ENCODE measurements at places on chromosomes 1 and 21. TPM values are rescaled to one million over a fixed set of nuclear protein-coding genes. Genes with fewer than 3 reads are reported as not detected.

DNA sequence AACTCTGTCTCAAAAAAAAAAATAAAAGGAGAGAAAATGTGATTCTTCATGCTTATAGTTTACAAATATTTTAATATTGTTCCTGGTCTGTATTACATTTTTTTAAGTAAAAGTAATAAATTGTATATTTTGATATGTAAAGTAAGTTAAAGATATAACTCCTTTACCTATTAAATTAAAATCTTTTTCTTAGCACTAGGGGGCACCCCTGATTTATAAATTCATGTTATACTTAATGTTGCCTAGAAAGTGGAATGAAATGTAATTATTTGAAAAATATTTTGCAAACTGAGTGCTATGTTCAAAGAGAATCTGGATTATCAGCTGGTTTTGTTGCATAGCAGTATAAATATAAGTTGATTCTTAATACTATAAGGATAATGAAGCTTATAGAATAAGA, 49.2 kb downstream of the RALGPS2 start:
- DNase-seq: no peak

GRCh38 chr1:8462371-8462892, 144.5 kb downstream of the SLC45A1 start:
- no peak for DNase-seq

DNA sequence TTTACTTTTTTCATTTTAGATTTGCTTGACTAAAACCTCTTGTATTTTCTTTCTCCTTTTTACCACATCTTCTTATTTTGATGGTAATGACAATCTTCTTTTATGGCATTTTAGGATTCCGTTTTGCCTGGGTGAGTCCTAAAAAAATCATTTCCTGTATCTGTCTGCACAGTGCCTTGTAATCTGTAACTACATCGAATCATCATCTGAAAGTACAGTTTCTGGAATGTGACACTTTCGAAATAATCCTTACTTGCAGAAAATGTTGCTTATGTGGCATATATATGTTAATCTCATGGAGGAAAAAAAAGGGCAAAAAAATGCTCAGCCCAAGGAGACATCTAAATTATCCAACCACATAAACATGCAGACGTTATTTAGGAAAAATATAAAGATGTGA, 29.0 kb downstream of the GREM2 start:
- DNase-seq: no peak

GRCh38 chr1:23422241-23422877, 2.2 kb downstream of the TCEA3 start:
- DNase-seq: peak; percentile 62

DNA sequence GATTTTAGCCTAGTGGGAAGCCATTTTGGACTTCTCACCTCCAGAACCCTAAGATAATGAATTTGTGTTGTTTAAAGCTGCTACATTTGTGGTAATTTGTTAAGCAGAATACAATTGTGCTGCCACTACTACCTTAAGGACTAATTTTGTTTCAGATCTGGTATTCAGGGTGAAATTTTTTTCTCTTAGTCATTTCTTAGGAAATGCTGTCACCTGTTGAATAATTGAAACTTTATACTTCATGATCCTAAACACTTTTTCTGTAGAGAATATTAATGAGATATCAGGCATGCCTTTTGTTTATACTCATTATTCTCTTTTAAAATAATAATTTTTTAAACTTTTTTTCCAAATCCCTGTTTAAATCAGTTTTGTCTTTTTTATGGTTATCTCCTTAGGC, 246.8 kb downstream of the TGFB2 start:
- DNase-seq: no peak

MYBPH gene
- not detected for total RNA-seq

DNA sequence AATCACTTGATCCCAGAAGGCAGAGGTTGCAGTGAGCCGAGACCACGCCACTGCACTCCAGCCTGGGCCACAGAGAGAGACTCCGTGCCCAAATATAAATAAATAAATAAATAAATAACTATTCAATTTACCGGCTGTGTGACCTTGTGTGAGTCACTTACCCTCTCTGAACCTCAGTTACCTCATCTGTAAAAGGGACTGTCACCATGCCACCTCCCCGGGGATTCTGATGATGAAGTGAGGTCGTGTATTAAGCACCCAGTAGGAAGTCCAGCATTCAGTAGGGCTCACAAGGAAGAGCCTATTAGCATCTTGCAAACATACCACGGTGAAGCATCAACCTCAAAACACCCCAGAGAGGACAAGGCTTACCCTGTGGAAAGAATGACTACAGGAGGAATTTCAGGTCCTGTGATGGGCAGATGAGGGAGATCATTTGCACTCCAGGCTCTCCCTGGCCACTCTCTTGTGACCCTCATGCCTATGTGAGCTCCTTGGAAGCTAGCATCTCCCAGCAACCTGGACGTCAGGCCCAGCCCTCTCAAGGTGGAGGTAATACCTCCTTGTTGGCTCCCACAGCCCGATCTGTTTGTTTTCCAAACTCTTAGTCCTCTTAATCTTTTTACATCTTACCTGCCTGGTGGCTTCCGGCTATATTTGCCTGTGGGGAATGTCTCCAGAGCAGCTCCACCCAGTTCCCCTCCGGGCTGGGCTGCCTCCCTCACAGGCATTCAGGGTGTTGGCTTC, 7.6 kb upstream of the C1QA start:
- DNase-seq: no peak

- DNase-seq: no peak
These were observed 31.4 kb downstream of the RHBG start for GRCh38 chr1:156400191-156400935.

GRCh38 chr21:31557421-31558188, 101.9 kb upstream of the SOD1 start:
- DNase-seq: no peak

DNA sequence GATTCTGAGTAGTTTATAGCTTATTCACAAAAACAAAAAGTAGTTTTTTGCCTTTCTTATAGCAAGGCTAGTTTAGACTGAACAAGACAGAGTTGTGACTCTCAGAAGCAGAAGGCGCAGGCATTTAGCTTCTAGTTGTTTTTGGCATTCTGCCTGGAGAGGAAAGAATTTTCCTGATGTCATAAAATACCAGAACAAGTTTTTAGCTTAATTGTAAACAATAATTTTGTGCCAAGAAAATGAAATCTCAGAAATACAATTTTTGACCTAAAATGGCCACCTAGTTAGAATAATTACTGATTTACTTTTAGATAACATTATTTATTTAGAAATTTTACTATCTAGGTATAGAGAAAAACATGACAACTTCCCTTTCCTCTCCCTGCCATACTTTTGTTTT, 1.0 kb downstream of the DNAJB4 start:
- no peak for DNase-seq

- no peak for DNase-seq
These were observed at the start of gene CRB1 for GRCh38 chr1:197268012-197268411. Gene CRB1, plus strand, starts transcription at chr1:197268252. Its CDS starts 161 bp downstream, at chr1:197268413.

GRCh38 chr1:113765306-113766230, 6.3 kb upstream of the PHTF1 start:
- no peak for DNase-seq

KIF26B gene
- total RNA-seq: 0.16 TPM

ZNF648 gene
- not detected for total RNA-seq

GRCh38 chr1:209207701-209208286, 375.7 kb upstream of the CAMK1G start:
- DNase-seq: no peak

MLLT11 gene
- total RNA-seq: 5.8 TPM

GRCh38 chr1:201460814-201461644, 8.0 kb downstream of the PHLDA3 start:
- DNase-seq: no peak

GRCh38 chr1:228339766-228340685, 66.6 kb downstream of the TRIM11 start:
- DNase-seq: no peak

DNA sequence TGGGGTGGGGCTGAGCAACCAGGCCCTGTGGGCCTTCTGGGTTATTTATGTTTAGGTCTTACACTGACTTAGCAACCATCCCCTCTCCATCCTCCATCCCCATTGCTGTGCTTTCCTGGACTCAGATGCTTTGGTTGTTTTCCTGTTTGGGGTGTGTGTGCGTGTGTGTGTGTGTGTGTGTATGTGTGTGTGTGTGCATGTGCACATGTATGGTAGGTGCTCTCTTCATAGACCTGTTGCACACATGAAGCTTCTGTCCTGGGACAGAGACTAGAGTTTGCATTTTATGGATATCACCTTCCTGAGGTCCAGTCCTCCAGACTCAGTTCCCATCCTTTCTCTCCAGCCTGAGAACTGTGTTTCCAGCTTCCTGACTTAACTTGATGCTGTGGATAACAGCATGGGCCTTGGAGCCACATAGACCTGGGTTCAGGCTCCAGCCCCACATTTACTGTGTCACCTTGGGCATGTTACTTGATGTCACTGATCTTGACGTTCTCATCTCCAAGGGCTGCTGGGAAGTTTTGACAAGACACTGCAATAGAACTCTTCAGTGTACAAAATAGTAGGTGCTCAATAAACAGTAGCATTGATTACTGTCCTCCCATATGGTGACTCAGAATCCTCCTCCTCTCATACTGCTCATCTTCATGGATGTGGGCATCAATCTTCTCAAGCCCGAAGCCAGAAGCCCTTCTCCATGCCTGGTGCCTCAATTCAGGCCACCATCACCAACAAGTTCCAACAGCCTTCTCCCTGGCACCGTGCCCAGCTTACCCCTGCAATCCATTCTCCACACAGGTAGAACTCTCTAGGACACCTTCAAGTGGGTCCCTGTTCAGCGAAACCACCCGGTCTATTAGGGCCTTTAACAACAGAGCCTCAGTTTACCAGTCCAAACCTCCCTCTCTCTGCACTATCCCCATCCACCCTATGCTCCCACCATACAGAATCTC, 181.8 kb upstream of the EDN2 start:
- no peak for DNase-seq

- no peak for DNase-seq
These were observed 36.5 kb downstream of the LGALS8 start for GRCh38 chr1:236560213-236560771.

NES gene
- not detected for total RNA-seq

- no peak for DNase-seq
These were observed 116.6 kb upstream of the HIVEP3 start for GRCh38 chr1:42035205-42035829.

- no peak for DNase-seq
These were observed 552 bp downstream of the GPATCH4 start for GRCh38 chr1:156600733-156601121.

DNA sequence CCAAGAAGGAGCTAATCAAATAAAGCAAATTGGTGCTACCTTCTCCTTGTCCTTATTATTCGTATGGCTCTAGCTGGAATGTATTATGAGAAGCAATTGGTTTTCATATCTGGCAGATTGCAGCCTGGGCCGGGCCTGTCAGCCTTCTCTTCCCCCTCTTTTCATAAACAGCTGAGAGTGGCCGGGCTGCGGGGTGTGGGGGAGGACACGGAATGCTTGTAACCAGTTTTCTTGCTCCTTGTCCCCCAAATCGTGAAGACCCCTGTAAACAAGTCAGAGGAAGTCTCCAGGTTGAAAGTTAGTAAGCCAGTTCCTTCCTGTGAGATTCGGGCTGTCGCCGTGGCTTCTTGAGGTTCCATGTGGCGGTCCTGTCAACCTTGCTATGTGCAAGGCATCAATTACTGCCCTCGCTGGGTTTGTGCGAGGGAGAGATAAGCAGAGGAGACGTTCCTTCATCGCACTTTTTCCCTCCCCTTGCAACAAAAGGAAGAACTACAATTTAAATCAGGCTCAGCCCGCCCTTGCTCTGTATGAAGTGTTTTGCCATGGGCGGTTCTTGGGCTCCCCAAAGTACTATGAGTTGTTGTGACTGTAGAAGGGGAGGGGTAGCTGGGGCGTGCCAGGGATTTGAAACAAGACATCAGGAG, 450.7 kb downstream of the CAMTA1 start:
- no peak for DNase-seq

DNA sequence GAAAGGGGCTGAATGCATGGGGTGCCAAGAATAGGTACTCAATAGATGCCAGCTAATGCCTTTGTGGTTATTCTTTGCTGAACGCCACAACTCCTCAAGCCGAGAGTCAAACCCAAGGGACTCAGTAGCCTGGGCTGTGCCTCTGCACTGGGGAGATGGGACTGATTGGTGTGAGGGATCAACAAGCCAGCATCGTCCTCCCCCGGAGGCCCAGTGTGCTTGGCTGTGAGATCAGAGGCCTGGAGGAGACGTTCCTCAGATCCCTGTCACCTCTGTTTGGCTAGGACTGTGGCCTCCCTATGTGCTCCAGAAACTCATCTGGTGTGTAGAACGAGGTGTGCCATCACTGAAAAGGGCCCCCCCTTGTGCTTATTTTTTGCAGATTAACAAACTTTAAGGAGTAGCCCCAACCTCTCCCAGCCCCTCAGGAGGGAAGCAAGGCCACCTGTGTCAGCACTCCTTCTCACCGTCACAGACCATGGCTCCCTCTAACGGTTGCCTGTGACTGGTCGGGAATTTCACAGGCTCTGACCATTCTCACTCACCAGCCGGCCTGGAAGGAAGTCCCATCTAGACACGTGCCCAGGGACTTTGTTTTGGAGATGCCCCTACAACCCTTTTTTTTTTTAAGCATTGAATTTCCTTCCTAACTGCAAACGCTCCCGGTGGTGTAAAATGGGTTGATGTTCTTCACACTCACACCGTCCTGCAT, 194.0 kb upstream of the VAMP3 start:
- DNase-seq: no peak

DNA sequence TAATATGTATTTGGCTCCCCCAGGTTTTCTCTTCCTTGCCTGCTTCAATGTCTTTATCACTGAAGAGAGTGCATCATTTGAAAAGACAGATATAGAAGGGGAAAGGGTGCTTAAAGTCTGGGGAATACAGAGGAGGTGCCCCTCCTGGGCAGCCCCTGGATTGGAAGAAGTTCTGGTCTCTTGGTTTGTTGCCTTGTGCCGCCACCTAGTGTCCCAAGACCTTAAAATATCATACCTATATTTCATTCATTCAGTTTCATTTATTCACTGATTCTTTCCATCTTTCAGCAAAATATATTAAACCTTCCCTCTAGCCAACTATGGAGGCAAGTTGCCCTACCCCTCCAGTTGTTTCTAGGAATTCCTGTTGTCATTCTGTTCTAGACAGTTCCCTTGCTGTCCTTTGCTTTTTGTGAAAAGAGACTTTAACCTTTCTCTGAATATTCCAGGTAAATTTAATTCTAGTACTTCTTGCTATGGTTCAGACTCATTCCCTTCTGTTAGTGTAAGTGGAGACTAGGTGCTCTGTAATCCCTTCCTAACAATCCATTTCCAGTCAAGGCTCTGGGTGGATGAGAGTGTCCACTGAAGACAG, 56.1 kb downstream of the MEF2D start:
- DNase-seq: no peak

DNA sequence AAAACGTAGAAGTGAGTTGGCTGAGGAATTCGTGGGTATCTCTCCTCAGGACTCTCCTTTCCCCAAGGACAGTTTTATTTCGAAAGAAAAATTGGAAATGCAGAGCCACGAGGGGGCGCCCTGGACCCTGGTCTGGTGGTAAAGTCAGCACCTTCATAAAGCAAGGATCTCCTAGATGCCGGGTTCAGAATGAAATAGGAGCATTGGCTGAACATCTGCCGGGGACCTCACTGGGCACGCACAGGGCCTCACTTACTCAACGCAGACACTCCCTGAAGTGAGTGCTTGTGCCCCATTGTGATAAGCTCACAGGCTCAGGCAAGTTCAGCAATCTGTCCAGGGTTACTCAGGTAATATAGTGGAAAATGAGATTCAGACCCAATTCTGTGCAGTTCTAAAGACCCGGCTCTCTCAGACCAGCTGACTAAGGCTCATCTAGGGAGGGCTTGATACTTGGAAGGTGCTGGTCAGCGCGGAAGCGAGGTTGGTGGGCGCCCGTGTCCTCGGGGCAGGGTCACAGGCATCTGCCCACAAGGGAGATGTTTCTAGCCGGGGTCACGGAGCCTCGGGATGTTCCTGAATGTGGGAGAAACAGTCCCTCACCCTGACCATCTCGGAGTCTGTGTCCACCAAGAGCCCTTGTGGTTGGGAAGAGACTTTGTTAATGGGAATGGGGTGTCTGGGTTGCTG, 55.7 kb upstream of the ETV3 start:
- peak; percentile 19 for DNase-seq

IGSF8 gene
- total RNA-seq: 71.5 TPM
